ENCODE measurements at places on chromosomes 2 and 18.
A peak's percentile ranks its signal among the peaks of the same experiment; 100 is the strongest.

DNA sequence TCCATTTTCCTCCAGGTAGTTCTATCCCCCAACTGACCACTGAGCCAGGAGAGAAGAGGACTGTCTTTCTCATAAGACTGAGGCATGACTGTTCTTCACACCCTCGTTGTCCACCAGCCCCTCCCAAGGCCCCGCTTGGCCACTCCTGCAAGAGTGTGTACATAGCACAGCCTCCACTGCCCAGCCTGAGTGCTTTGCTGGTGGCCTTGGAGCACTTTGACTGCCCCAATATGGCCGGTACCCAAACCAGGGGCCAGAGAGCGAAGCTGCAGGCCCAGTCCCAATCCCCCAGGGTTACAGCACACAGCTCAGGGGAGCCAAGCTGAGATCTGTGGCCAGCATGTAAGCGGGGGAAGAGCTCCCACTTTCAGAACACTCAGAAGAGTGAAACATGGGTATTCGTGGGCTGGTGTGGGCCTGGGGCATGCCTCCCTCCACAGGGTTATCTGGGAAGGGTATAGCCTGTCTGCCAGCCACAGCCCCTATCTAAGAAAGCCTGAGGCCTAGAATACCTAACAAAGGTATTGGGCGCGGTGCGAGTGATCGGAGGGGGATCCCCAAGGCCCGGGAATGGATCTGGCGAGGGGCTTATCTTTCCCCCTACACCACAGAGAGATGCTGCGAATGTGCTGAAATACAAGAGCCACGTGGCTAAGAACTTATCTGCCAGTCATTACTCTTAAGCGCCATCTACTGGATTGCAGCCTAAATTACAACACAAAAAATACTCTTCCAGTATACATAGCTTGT, 163.8 kb downstream of the WDPCP start:
- DNase-seq = no peak

DNA sequence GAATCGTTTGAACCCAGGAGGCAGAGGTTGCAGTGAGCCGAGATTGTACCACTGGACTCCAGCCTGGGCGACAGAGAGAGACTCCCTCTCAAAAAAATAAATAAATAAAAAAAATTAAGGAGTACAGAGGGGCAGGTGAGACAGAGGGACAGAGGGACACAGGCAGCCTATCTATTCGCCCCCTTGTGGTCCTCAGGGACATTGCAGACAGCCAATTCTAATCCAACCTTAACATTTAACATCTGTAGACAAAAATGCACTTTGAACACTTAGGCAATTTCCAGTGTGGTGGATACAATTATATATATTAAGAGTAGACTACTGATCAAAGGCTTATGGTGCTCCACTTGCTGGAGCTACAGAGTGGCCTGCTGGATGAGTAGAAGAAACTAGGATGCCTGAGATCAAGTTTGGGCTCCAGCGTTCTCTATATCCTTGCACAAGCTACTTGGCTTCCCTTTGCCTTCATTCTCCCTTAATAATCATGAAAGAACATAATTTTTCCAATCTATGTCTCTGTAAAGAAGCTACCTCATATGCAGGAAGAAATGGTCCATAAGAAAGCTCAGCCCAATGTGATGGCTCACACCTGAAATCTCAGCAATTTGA, 8.2 kb upstream of the SMARCAL1 start:
- no peak for DNase-seq

GRCh38 chr2:154532763-154533162, 165.7 kb upstream of the KCNJ3 start:
- no peak for DNase-seq

DNA sequence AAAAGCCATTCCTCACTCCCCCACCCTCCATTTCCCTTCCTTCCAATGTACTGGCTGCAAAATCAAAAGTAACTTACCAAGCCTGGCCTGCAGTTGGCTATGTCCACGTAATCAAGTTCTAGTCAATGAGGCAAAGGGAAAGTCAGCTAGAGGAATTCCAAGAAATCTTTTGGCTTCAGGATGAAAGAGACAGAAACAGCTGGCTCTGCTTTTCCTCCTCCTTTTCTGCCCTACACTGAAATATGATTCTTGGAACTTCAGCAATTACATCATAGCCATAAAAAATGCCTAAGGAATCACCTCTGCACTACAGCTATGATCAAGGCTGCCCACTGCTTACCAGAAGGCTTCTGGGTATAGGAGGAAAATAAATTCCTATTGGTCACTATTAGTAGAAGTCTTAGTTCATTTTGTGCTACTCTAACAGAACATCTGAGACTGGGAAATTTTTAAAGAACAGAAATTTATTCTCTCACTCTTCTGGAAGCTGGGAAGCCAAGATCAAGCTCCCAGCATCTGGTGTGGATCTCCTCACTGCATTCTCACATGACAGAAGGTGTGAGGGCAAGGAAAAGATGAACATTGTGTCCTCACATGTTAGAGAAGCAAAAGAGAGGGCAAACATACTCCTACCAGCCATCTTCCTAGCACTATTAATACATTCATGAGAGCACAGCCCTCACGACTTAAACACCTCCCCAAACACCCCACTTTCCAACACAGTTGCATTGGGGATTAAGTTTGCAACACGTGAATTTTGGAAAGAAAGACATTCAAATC, 219.9 kb downstream of the TMX3 start:
- DNase-seq = no peak

- no peak for DNase-seq
Observed at GRCh38 chr2:9770006-9770307, 73.3 kb upstream of the TAF1B start.

- no peak for DNase-seq
Observed at GRCh38 chr2:138306626-138307025, 194.9 kb upstream of the SPOPL start.

GRCh38 chr2:157364257-157364974, 38.8 kb upstream of the ERMN start:
- DNase-seq = no peak

DNA sequence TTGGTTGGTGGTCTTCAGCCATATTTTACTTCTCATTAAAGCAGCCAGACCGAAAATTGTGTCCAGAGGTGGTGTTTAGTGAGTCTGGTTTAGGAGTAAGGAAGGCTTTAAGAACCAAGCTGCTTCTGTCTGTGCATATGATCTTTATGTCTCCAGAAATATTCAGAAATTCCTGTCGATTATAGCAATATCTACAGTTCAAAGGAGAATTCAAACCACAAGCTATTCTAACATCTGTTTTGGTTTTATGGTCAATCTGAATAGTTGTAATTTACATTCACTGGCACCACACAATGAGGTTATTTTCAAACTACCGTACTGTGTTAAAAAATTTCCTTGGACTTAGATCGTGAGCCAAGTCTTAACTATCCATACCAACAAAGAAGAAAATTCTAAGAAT, 11.3 kb downstream of the UPP2 start:
- no peak for DNase-seq

GRCh38 chr2:105301646-105302045, 27.9 kb downstream of the TGFBRAP1 start:
- no peak for DNase-seq

GRCh38 chr2:88176352-88176984, 6.3 kb downstream of the THNSL2 start:
- DNase-seq = no peak

- no peak for DNase-seq
Observed at GRCh38 chr2:154527962-154528361, 170.5 kb upstream of the KCNJ3 start.

DNA sequence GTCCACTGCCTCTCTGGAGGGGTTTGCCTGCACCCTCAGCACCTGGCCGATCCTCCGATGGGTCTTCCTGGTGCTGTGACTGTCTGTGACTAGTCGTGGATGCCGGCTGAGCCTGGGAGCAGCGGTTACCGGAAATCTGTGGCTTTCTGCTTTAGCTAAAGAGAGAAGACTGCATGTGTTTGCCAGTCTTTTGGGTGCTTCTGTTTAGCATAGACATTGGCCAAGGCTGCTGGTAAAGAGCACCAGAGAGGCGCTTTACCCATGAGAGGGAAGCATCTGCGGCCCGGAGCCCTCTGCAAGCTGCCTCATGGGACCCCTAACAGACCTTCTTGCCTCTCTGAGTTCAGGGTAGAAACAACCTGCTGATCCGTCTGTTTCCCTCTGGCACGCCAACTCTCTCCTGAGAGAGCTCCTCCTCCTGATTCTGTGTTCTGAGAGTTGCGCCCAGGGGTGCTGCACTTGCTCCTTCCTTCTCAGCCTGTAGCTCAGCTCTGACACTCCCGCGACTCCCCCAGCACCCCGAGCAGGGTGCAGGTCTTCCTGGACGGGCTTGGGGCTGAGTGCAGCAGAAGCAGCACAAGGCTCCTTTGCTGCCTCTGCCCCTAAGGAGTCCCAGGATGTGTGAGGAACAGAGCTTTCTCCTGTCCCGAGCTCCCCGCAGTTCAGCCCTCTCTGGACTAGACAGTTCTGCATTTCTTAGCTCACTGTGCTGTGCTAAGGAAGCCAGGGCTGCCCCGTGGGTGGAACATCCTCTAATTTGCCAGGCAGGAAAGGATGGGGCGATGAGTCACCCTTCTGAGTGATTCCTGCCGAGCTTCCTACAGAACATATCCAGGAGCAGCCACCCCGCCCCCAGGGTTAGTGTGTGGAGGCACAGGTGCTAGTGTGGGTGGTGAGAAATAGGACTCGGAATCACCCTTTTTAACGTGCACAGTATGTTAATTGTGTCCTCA, 203.2 kb downstream of the SH3RF3 start:
- DNase-seq = peak; percentile 89

GRCh38 chr2:70081221-70081620, 6.1 kb upstream of the PCBP1 start:
- DNase-seq = peak; percentile 8

- no peak for DNase-seq
Observed at GRCh38 chr18:60966876-60967275, 366.4 kb upstream of the CDH20 start.

DNA sequence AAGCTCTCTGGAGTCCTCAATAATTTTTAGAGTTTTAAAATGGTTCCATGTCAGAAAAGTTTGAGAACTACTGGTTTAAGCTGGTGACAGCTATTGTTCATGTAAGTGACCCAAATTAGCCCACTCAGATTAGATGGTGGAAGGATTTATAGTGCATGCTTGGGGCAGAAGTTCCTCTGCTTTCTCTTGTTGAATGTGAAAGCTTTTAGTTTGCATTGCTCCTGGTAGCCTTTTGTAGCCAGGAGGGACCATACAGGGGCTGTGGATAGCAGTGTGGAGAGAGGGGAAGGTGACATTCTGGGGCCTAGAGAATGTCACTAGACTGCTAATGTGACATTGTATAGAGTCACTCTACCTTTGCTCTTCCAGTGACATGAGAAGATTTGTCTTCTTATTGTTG, 40.3 kb upstream of the IGFBP5 start:
- DNase-seq = no peak

DNA sequence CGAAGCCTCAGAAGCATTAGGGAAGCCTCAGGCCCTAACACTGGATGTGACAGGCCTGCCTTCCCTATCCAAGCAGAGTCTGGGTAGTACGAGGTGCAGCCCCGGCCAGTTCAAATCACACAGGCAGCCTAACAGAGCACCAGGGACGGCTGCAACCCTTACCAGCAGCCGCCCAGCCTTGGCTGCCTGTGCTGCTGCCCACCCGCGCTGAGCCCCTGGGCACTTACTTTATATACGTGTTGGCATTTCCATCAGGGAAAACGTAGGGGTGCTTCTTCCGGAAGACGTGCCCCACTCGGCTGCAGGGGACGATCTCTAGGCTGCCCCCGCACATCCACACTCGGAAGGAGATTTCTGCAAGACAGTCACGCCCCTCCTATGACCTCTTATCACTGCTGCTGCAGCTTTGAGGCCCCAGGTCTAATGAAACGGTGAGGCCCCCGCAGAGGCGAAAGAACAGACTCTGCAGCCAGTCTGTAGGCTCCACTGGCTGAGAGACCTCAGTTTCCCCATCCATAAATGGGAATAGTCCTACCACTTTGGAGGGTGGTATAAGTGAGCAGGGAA, 124.7 kb upstream of the CAPN13 start:
- no peak for DNase-seq

DNA sequence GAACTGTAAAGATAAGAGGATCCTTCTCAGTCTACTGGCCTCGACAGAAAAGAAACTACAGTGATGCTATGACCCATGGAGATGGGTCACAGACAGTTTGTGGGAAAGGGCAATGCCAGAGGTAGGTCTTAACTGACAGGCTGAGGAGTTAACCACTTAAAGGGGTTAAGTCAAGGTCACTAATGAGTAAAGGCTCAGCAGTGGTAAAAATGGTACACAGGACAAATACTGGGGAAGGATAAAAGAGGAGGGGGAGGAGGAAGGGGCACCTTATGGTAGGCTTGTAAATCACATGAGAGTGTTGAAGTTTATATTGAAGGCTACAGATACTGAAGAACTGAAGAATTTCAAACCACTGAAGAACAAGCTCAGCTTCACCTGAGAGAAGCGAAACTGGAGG, 9.9 kb downstream of the IER3IP1 start:
- DNase-seq = no peak

DNA sequence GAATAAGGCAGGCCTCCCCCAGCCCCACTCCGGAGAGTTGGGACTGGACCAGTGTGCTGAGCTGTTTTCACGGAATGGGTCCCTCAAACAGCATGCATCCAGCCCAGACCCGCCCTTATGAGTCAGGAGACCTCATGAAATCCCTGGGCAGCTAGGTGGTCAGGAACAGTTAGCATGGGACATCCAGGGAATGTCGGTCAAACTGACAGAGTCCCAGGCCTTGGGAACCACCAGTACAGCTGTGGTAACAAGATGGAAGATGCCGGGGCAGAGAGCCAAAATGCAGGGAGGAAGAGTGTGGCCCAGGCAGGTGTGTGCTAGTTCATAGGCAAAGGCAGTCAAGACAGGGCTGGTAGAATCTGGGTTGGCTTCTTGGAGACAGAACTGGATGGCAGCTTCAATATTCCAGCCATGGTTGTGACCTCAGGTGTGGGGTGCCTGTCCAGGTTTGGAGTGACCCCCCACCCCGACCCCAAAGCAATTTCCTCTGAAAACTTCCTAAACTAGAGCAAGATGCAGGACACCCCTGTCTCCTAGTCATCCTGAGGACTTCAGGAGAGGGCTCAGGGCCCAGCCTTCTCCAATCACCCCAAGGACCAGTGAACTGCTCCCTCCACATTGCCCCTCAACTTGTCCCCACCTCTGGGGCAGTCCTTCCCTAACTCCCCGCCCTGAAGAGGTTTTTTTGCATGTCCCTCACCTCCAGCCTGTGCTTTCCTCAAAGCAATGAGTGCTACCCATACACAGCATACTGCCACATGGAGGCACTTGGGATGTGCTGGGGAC, 46.5 kb downstream of the KCNIP3 start:
- peak; percentile 54 for DNase-seq

Measured in suprapubic skin (tissue), 4 donors.